ENCODE measurements at places on chromosomes 5 and 9. TPM values are rescaled to one million over a fixed set of nuclear protein-coding genes. Genes with fewer than 3 reads are reported as not detected.

The FBN2 gene
- 17.3 TPM for total RNA-seq

The ZFP2 gene
- total RNA-seq, result not detected

The FBXO10 gene
- 8.4 TPM for total RNA-seq

The QRFP gene
- not detected for total RNA-seq

All from A549 treated with RU486 at 1 μM for 4 hours (cell line).